ENCODE measurements at places on chromosomes 5 and 9.

DNA sequence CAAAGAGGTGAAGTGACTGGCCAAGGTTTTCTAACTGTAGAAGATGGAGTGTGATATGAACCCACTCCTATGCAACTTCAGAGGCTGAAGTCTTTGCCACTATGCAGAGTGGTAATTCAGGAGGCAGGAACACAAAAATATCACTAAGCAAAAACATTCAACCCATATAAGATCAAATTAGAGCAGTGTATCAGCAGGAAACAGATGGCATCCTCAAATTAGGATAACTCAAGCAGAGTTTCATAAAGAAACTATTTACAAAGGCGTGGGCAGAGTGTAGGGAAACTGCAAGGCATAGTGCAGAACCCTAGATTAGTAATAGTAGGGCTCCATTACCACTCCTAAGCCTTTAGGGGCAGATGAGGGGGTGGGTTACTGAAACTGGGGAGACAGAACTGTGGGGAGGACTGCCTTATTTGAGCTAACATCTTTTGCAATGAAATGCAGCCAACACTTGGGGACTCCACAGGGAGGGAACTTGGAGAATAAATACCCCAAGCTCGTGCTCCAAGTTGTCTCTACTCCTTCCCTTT, 72.2 kb downstream of the PTTG1 start:
- no peak for DNase-seq

GRCh38 chr5:95863383-95863757, 40.8 kb upstream of the GLRX start:
- DNase-seq = no peak

DNA sequence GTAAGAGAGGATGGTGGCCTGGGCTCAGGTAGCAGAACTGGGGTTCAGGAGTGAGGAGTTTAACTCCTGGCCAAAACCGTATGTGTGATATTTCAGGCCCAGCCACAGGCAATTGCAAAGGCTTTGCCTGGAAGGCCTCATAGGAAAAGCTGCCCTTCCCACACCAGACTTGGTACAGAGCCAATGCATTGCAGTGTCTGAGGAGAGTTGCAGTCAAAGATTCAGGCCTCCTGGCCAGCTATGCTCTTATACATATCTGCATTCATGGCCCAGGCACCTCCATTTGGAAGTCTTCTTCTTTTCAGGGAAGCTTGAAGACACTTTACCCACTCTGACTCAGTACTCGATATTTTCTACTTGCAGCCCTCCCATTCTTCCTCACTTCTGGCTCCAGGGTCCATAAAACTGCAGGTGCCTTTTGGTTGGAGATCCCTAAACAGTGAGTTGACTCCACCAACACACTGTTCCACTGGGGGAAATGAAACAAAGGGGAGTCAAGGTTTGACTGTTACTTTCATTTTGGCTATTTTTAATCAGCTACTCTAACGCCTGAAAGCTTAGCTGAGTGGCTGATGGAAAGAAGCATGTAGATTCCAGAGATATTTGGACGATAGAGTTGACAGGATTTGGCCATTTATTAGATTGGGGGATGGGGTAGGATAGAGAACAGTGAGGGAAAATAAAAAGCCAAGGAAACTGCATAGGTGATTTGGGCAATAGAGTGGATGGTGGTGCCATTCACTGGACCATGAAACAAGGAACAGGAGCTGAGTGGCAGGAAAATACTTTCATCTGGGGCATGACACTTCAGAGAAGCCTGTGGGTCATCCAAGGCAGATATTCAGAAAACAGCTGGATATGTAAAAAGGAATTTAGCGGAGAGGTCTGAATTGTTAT, 30.6 kb upstream of the IL33 start:
- DNase-seq = no peak

GRCh38 chr9:3367185-3367584, 158.6 kb downstream of the RFX3 start:
- no peak for DNase-seq

DNA sequence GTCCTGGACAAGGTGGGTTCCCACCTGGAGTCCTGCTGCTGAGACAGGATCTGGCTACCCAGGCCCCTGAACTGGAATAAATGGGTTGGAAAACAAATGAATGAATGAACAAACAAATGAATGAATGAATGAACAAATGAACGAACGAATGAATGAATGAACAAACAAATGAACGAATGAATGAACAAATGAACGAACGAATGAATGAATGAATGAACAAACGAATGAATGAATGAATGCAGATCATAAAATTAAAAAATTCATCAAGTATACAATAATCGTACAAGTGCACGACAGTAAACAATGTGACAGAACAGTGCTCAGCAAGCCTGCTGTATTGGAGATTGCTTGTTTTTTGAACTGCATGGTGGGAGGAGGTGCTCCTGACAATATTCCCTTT, 2097.1 kb downstream of the MAT2B start:
- no peak for DNase-seq

DNA sequence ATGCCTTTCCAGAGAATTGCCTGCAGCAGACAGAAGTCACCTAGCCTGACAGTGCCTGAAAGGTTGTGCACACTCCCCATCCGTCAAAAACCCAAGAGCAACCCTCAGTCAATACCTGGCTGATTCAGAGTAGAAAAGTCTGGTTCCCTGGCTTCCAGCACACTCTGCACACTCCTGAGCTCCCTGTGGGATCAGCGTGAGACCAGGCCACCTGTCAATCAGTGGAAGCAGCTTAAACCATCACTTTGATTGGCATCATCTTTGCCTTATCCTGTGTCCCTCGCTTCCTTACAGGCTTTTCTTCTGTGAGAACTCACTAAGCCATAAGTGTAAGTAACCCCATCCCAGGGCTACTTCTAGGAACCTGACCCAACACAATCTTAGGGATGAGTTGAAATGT, 109.8 kb downstream of the ACTL7B start:
- DNase-seq = no peak

GRCh38 chr9:97928986-97929604, 6.8 kb upstream of the TRMO start:
- no peak for DNase-seq

DNA sequence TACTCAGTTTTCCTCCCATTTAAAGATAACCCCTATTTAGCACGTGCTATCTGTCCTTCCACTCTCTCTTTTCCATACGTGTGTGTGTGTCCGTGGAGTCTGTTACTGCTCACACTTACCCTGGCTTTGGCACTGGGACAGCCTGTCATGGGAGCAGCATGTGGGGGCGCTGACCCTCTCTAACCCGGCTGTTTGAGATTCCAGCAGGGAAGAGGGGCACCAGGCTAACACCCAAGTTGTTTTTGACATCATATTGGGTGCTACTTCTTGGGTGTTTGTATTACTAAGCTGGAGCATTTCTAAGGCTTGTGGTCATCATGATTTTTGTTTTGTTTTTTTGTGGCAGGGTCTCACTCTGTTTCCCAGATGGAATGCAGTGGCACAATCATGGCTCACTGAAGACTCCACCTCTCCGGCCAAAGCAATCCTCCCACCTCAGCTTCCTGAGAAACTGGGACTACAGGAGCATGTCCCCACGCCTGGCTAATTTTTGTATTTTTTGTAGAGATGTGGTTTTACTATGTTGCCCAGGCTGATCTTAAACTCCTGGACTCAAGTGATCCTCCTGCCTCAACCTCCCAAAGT, 56.9 kb upstream of the SIMC1 start:
- no peak for DNase-seq

DNA sequence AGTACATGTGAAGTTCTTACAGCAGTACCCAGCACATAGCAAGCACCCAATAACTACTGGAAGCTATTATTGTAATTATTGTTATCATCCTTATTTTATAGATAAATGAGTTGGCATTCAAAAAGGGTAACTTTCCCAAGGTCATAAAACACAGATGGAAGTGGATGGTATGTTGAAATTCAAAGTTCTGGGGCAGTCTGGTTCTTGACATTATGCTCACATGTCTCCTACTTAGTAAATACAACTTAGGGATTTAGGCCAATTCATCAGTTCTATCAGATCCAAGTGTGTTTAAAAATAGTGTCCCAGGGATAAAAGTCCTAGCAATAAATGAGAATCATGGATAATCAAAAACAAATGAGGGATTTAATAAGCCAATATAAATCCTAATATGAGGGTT, 265.2 kb downstream of the ADAMTSL1 start:
- no peak for DNase-seq

DNA sequence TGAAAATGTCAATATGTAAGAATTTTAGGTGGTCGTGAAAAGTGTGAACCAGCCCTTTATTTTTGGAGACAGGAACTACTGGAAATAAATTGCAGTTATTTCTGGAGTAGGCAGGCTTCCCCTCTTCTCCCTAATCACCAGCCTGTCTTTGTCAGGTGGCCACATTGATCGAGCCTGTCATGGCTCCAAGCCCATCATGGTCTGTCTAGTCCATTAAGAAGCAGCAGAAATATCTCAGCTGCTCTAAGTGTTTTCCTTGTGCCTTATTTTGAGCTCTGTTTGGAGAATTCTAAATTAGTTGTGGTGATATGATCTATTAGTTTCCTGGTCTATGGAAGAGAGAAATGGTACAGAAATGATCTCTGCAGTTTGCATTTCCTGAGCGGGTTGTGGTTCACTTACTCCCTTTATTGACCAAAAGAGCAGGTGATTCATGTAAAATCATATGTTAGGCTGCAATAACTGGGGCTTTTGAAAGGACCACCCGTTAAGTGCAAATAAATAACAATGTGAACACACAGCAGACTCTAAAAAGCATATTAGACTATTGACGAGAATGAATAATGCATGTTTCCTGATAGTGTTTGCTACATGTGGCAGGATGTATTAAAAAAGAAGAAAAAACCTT, 42.3 kb downstream of the BASP1 start:
- no peak for DNase-seq

DNA sequence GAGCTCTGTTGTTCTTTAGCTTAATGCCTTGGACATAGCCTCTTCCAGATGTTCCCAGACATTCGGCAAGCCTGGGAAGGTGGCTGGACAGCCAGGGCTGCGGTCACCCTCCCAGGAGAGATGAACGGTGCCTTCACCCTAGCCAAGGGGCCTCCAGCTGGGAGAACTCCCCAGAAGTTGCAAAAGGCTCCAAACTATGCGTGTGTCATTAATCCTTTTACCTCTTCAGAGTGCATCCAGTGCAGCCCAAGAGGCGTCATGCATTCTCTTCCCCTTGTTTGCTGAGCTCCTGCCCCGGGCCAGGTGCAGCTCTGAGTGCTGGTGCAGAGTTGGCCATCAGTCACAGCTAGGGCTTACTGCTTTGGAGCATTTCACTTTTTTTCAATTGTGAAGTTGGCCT, 22.8 kb downstream of the HMCN2 start:
- no peak for DNase-seq

Data from stimulated activated naive B cell treated with anti-CD40 and anti-IgM and Interleukin-4, amounts not matched to agents 10 μg/mL and 1 μg/mL and 100 μg/mL, for 72 hours (primary cell).